ENCODE measurements at places on chromosomes 3 and 15.

GRCh38 chr3:125161607-125162219, 50.8 kb downstream of the SLC12A8 start:
- no peak for DNase-seq

DNA sequence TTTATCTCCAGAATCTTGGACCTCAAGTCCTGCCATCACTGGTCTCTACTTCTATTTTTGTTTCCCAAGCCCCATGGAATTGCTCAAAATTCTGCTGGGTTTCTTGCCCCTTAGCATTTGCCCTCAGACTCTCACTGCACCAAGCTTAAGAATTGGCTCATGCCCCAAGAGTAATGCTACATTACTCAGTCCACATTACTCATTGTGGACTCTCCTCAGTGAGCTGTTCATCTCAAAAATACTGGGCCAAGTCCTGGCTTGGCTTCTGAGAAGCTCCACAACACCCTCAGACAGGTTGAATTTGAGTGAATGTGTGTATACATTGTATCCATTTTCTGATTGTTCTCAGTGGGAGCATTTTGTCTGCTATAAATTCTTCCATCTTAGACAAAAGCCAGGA, 364.4 kb upstream of the ARHGEF26 start:
- no peak for DNase-seq

- no peak for DNase-seq
Measured at GRCh38 chr3:155412904-155413303, 119.4 kb upstream of the STRIT1 start.

DNA sequence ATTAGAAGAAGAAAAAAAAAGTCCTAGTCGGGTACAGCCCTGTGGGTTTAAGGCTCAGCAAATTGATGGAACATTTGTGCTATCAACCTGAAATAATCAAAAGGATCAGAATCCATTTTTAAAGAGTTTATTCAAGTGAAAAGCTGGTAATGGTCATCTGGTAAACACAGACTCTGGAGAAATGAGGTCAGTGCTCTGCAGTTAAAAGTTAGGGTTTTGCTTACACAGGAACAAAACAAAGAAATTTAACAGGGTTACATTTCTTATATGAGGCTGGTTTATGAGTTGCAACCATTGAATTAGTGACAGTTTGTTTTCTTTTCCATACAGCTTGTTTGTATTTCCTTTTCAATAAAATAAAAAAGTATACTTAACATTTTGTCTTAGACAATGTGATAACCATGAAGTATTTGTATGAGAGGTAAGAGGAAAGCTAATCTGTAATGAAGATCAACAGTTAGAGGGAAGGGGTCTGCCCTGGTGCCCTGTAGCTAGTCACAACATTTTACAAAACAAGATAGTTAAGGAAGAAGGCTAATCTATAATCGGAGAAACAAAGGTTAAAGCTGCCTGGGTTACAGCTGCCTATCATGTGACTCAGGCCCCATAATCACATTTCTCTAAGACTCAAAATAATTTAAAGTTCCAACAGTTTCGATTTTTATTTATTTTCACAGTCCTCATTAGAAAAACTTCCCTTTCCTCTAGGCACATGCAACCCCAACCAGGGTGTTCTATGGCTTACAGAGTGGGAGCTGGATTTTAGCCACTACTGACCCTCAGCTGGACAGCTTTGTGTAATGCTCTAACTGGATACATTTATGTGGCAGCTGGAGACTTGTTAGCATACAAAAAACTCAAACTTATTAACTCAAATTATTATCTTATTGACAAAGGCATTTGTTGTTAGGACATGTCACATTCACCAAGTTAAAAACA, 98.1 kb upstream of the ACP3 start:
- no peak for DNase-seq

- DNase-seq: no peak
Measured at GRCh38 chr15:88395872-88396781, 71.1 kb downstream of the MRPL46 start.

- no peak for DNase-seq
Measured at GRCh38 chr3:46541835-46542234, 24.3 kb downstream of the LRRC2 start.

GRCh38 chr3:44159696-44160300, 81.9 kb upstream of the TOPAZ1 start:
- DNase-seq: no peak

- DNase-seq: no peak
Measured at GRCh38 chr3:50816894-50817293, 142.2 kb downstream of the DOCK3 start.

GRCh38 chr3:16357186-16358121, 92.4 kb downstream of the OXNAD1 start:
- DNase-seq: no peak

DNA sequence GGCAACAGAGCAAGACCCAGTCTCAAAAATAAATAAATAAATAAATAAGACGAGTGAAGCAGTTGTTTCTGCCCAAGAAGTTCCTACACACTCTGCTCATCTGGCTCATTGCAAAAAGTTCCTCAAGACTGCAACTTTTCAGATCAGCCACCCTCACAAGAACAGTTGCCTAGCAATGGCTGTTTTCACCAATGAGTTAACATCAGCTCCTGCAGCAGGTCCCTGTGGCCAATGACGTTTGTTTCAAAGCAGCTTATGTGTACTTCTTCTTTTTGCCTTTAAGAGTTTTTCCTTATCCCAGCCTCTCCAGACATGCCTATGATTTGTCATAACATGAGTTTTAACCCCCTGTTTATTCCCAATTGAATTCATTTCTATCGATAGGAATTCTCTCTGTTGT, 118.4 kb upstream of the SPRED1 start:
- DNase-seq: no peak

GRCh38 chr3:13223574-13224237, 150.5 kb upstream of the IQSEC1 start:
- no peak for DNase-seq

DNA sequence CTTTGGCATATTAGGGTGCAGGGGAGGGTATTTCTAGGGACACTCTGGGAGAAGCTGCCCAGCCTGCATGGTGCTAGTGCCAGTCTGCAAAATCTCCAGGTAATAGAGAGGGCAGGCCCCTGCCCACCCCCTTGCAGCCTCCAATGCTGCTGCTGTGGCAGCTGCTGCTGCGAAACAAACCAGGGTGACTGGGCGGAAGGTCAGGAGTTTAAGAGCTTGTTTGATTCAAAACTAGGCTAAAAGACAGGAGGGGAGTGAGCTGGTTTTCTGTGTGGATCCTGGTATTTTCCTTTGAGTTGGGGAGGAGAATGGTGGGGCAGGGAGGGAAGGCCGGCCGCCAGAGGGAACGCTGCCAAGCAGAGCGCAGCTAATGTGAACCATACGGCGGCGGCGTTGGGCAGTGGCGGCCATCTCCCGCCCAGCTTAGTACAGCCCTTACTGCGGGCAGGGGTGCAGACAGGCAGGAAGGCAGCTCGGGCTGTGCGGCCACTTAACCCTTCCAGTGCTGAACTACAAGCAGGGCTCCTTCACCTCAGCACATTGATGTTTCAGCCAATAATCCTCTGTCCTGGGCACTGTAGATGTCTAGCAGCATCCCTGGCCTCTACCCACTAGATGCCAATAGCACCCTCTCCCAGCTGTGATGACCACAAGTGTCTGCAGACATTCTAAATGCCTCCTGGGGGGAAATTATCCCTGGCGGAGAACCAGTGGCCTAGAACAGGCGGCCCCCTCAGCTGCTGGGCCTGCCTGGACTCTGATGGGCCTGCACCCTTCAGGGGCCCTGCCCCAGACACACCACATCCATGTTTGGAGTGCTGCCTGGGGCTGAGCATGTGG, 125.7 kb downstream of the EEFSEC start:
- peak; percentile 94 for DNase-seq

DNA sequence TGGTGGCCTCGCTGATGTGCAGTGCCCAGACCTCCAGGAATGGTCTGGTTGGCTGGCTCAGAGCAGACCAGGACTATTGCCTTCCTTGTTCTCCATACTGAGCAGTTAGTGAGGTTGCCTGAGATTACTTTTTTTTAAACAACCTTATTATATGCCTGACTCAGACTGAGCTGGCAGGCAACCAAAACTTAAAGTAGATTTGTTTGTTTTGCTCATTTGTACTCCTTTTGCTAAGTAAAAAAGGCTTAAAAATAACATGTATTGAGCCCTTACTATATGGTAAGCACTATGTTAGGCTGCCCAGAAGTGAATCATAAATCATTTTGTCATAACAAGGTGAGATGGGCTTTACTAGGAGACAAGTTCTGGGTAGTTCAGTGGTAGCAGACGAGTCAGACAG, 92.4 kb downstream of the GHSR start:
- DNase-seq: no peak

DNA sequence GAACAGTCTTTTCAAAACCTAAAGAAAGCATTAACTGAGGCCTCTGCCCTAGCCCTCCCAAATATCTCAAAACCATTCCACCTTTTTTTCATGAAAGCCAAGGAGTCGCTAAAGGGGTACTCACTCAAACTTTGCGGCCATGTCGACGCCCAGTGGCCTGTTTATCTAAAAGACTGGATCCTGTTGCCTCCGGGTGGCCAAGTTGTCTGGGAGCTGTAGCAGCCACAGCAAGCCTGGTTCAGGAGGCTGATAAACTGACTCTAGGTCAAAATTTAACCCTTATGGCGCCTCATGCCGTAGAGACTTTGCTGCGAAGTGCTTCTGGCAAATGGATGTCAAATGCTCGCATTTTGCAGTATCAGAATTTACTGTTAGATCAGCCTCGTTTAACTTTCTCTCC, 39.5 kb downstream of the ZBTB11 start:
- no peak for DNase-seq

- no peak for DNase-seq
Measured at GRCh38 chr15:48244921-48245320, 38.8 kb downstream of the SLC12A1 start.

DNA sequence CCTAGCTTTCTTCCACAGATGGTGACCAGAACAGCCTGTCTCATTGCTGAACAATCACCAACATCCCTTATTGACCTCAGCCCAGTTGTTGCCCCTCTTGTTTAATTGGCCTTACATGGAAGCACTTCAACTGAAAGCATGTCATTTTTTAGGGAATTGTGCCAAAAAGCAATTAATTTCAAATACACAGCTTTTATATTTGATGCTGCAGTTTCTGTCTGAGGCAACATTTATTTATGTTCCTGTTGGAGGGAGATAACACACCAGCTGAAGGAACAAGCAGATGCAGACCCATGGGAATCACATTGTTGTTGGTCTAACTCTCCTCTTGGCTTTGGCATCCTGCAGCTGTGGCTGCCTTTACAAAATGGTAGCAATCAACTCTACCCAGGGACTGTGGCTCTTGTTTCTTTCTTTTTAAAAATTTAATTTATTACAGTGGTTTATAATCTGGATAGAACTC, 498.1 kb upstream of the RGMA start:
- DNase-seq: peak; percentile 54

DNA sequence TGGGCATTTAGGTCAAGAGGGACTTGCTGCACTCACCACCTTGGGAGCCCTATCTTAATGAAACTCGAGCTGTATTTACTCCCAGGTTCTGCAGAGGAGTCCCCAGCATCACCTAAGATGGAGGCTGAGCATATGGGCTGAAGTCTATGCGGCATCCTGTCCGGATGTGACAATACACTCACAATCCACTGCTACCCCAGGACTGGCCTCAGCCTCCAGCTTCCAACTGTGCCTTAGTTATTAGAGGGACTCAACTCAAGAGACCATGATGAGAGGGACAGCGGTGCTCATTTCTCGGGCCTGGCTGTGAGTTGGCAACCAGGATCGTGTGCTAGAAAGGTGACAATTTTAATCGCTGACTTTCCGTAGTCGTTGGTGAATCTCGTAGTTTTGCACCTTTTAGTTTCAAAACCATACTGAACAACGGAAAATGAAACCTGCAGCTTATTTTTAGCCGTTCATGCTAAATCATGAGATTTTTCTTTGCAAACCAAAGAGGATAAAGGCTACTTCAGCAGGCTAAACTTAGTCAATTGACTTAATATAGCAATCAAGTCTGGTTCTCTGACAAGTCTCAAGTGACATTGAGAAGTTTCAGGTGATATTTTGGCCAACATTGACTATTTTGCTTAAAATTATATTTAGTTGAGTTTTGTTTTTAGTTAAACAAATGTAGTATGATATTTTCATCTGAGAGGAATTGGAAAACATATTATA, 11.1 kb downstream of the ZBTB38 start:
- no peak for DNase-seq

GRCh38 chr3:194621947-194622346, 11.3 kb downstream of the TMEM44 start:
- DNase-seq: no peak

DNA sequence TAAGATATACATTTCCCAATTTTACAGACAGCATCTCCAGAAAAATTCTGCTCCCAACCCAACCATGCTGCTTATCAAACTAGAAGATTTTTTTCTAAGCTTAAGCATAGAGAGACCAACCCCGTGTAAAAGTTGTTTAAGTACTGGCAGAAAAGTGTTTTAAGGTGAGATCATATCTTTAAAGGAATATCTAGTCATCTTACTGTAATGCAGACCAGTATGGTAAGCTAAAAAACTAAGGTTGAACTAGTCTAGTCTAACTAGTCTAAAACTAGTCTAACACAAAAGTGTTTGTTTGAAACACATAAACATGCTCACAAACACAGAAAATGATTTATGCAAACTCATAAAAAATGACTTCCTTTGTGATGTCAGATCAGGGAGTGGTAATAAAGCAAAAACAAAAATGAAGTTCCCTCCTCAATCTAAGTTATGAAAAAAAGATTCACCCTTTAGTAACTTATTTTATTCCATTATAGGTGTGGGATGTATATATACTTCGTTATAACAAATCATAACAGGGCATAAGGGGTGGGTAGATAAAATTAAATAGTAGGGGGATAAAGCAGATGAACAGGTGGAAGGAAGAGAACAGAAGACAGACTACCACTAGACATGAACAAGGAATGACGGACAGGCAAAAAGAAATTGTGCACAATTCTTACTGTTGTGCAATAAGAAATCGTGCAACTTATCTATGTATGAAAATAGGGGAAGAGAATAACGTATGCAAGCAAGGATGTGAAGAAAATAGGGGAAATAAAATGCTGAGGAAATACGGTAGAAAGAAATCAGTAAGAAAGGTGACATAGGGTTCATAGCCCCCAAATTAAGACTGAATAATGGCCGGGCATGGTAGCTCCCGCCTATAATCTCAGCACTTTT, 10.0 kb downstream of the MYO5A start:
- no peak for DNase-seq

GRCh38 chr3:12299026-12299425, 10.2 kb downstream of the PPARG start:
- DNase-seq: no peak

DNA sequence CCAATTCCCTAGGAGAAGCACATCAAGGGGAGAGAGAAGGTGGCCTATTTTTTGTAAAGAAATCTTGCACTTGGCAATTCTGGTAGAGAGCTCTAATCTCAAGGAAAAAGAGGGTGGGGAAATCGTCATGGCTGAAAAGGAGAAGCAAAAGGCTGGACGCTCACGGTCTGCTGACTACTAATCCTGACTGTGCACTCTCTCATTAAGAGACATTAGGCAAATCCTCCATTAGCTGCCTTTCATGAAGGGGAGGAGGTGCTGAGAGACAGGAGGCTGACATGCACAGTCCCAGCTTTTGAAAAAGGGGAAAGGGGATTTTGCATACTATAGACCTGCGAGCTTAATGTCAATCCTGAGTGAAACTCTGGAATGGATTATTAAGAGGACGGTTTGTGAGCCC, 170.0 kb downstream of the NR2F2 start:
- DNase-seq: no peak

Measured in BE2C (cell line).